ENCODE measurements at places on chromosomes 1 and 21.

DNA sequence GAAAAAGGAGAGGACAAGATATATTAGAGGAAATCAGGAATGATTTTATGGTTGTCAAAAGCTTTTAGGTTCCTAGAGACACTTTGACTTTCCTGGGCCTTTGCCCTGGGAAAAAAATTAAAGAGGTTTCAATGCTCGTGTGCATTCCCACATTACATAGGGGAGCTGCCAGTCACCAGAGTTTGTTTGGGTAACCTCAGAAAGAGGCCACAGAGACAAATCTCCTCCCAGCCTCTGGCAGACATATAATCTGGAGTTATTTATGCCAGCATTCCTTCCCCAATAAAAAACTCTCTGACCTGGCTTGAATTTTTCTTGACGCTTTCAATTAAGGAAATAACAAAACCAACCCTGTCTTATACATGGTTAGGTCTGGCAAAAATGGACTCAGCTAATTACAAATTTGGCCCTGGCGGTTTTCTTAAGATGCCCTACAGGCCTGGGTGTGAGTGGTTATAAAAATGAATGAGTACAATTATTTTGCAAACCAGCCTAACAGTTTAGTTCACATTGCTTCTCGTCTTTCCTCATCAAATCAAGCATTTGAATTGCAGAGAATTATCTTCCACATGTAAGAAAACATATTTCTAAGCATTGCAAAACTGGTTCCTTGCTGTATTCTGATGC lies 63.7 kb downstream of the WLS start:
- DNase-seq = no peak

GRCh38 chr21:44427241-44428120 lies 27.8 kb upstream of the LRRC3 start:
- no peak for DNase-seq

DNA sequence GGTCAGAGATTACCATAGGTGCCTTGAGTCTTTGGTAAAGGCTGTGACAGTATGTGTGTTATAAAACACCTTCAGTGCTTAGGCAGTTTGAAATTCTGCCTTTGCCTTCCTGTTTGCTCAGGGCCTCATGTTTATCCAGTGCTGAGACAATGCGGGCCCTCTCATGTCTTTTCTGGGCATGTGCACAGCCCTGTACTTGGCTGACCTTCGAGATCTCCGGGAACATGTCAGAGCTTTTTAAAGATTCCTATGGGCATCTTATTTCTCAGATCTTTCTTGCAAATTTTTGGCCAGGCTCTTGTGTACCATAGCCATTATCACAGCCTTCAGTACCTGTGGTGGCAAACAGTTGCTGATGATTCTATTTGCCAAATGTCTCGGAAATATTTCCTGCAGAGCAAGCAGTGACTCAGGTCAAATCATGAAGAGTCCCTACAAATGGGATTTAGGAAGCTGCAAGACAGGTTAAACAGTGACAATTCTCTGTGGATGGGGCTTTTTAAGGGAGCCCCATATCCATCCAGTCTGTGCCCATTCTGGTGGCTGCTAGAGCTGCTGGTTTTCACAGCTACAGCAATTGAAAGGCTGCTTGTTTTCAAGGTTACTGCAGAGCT lies 42.1 kb downstream of the HOOK1 start:
- no peak for DNase-seq

DNA sequence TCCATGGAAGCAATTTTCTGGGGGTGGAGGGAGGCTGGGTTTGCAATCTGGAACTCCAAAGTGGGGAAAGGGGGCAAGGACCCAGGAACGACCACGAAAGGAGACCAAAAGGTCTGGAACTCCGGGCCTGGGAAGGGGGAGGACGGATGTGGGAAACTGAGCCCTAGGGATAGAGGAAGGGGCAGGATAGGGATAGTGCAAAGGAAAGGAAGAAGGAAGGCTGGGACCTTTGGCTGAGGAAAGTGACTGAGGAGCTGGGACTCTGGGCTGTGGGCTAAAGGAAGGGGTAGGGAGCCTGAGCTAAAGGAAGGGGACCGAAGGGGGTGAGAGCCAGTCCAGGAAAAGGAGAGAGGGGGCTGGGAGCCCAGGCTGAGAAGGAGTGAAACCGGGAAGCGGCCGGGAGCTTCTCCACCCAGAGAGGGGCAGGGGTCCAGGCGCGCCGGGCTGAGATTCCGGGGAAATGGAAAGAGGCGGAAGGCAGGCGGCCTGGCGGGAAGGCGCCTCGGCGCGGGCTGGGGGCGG lies 395 bp downstream of the SLC9A1 start:
- no peak for DNase-seq

- peak; percentile 49 for DNase-seq
Measured at GRCh38 chr1:93846206-93846991, 32.6 kb downstream of the DNTTIP2 start.

GRCh38 chr1:206593351-206593925 lies 18.8 kb downstream of the EIF2D start:
- no peak for DNase-seq

- DNase-seq = no peak
Measured at GRCh38 chr1:68542586-68542985, 45.7 kb upstream of the DEPDC1 start.

- peak; percentile 46 for DNase-seq
Measured at GRCh38 chr1:177170756-177171535, at the start of gene BRINP2. Gene BRINP2, plus strand, starts transcription at chr1:177170958. Its CDS starts 58,919 bp downstream, at chr1:177229877.

DNA sequence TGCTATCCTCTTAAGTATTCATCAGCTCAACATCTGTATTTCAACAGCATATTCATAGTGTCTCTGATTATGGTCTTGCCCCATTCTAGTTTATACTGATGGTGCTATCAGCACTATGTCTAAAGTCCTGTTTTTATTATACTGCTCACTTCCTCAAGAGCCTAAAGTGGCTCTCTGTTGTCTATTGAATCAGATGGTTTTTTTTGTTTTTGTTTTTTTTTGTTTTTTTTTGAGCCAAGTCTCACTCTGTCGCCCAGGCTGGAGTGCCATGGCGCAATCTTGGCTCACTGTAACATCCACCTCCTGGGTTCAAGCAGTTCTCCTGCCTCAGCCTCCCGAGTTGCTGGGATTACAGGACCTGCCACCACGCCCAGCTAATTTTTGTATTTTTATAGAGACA lies 6.1 kb downstream of the STX12 start:
- no peak for DNase-seq

DNA sequence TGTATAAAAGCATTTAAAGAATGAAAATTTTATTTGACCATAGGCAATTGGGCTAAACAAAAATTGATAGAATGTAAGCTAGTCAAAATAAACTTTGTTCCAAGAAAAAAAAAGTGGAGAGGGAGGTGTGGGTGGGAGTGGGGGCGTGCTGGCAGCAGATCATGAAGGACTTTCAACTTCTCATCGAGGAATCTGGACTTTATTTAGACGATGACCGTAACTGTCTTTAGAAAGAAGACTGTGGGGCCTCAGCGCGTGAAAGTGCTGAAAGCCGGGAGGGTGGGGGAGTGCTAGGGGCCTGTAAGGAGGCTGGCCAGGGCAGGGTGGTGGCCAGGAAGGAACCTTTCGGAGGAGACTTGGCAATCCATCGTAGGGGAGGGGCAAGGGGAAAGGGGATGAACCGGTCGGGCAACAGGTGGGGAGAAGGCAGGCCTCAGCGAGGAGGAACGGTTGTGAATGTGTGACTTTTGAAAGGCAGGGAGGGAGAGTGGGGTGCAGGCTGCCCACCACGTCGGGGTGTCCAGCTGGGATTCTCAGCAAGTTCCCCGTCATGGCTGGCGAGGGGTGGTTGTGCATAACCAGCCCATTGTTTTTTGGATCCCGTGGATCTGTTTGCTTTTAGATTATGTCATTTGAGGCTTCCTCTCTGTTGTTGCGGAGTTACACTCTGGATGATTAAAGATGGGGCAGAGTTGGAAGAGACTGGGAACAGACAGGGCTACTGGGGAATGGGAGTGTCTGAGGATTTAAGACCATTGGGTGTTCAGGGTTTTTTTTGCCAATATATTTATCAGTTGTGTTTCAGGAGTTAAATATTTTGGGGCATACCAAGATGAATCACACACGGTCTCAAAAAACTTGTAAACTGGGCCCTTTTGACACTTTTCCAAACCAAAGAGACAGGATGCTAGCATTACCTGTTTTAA lies 35.5 kb downstream of the HUNK start:
- DNase-seq = no peak

DNA sequence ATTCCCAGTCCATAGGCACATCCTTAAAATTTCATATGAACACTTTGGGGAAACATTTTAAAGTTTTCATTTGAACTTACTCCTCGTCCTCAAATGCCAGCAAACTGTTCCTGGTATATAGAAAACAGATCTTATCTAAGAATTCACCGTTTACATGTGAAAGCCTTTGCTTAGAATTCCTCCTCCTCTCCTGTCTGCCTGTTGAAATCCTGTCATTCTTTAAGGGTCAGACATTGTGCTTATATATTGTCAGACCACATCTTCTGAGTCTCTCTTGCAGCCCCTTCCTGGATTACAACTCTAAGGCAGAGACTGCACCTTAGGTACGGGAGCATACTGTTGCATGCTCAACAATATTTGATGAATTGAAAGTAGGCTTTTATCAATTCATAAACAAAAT lies 239.7 kb downstream of the SMYD3 start:
- DNase-seq = no peak

DNA sequence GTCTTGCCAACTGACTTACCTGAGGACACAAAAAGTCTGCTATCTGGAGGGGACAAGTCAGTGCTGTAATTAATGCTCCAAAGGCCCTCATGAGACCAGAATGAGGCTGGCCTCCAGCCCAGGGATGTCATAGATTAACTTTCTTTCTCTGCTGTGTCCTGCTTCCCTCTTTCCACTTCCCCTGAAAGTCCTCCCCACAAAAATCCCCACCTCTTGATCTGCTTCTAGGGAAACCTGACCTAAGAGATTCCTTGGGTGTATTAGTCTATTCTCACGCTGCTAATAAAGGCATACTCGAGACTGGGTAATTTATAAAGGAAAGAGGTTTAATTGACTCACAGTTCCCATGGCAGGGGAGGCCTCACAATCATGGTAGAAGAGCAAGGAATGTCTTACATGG lies 39.2 kb downstream of the RUNX3 start:
- no peak for DNase-seq

GRCh38 chr1:168135116-168135920 lies 1.4 kb downstream of the GPR161 start:
- no peak for DNase-seq

- DNase-seq = no peak
Measured at GRCh38 chr1:107547363-107548155, 406.7 kb downstream of the NTNG1 start.

GRCh38 chr1:78718566-78718965 lies 68.9 kb downstream of the IFI44 start:
- DNase-seq = no peak

GRCh38 chr1:8095584-8095983 lies 69.5 kb upstream of the ERRFI1 start:
- DNase-seq = no peak

GRCh38 chr1:76744989-76745388 lies 122.3 kb upstream of the ST6GALNAC5 start:
- DNase-seq = no peak

DNA sequence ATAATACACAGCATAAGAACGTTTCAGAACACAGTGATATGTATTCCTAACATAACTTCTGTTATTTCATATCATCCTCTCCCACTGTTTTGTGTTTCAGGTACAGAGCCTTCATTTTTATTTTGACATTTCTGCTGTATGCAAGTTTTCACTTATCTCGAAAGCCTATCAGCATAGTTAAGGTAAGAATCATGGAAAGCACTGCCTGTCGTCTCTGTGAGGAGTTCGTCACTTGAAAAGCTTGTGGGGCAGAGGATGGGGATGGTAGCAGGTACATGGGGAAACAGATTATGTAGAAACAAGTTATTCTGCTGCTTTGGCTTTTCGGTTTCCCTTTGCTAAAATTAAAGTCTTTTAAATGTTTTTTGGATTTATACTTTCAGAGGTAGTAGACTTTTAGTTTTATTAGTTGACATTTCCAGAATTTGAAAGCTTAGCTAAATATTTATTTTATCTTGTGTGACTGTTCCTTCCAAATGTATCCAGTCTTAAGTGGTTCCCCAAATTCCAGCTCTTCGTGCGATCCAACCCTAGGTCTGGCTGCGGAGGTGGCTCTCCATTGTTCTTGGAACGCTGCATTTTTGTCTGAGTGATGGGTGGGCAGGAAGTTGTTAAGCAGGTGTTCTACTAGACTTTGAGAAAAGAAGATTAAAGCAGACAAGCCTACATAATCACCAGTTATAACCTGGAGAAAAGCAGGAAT lies 12.2 kb downstream of the SLC37A1 start:
- no peak for DNase-seq

GRCh38 chr1:109595531-109595930 lies 23.9 kb downstream of the GNAT2 start:
- no peak for DNase-seq

- DNase-seq = no peak
Measured at GRCh38 chr1:245999697-246000637, 507.1 kb downstream of the SMYD3 start.

GRCh38 chr1:80181418-80181817 lies 1174.9 kb upstream of the ADGRL4 start:
- DNase-seq = no peak

GRCh38 chr1:104402178-104402577 lies 652.5 kb downstream of the AMY1C start:
- DNase-seq = no peak

- no peak for DNase-seq
Measured at GRCh38 chr1:221886743-221887414, 145.0 kb upstream of the DUSP10 start.

DNA sequence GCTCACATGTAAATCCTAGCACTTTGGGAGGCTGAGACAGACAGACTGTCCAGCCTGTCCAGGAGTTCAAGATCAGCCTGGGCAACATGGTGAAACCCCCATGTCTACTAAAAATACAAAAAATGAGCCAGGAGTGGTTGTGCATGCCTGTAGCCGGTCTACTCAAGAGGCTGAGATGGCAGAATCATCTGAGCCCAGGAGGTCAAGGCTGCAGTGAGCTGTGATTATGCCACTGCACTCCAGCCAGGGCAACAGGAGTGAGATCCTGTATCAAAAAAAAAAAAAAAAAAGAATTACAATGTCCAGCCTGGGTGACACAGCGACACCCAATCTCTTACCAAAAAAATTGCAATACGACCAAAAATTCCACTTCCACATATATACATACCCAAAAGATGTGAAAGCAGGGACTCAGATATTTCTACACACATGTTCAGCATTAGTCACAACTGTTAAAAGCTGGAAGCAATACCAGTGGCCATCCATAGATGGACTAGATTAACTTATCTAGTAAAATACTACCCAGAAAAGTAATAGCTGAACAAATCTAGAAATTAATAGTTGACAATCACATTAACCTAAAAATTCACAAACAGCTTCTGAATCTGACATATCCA lies 49.2 kb downstream of the ASH1L start:
- DNase-seq = no peak

DNA sequence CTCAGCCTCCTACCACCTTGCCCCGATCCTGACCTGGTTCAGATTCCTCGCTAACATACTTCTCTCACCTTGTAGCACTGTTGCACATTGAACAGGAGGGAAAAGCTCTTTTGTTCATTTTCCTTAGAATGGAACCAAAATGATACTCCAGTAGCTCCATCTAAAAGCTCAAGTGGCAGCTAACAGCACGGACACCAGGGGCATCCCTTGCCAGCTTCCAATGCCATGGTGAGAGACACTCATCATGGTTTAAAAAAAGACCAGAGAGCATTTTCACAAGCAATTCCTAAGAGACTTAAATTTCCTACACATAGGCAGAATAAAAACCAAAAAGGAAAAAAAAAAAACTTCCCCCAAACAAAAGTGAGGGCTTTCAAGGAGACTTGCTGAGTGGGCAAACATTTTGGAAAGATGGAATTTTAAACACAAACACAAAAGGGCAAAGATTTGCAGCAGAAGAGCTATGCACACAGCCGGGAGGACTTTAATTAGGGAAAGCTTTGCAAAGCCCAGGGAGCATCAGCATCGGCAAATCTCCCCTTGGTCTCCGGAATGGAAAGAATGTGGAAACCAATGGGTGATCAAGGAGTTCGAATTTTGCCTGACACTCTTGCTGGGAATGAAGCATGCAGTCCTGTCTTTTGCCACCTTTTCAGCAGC lies 84.3 kb downstream of the CAPZB start:
- DNase-seq = no peak

All from NCI-H1048 (cell line).